ENCODE measurements at places on chromosomes 3 and 15. TPM values are rescaled to one million over a fixed set of nuclear protein-coding genes. Genes with fewer than 3 reads are reported as not detected.
A peak's percentile ranks its signal among the peaks of the same experiment; 100 is the strongest.

RAB11A gene
- 163 TPM for total RNA-seq

GRCh38 chr3:165984589-165984988 is 147.4 kb upstream of the BCHE start:
- DNase-seq: no peak

GRCh38 chr15:80932513-80932815 is 57.2 kb downstream of the MESD start:
- no peak for DNase-seq

RASGRP1 gene
- total RNA-seq: 94.7 TPM

ANXA2 gene
- 214 TPM for total RNA-seq

TJP1 gene
- not detected for total RNA-seq

FBXO40 gene
- not detected for total RNA-seq

DNA sequence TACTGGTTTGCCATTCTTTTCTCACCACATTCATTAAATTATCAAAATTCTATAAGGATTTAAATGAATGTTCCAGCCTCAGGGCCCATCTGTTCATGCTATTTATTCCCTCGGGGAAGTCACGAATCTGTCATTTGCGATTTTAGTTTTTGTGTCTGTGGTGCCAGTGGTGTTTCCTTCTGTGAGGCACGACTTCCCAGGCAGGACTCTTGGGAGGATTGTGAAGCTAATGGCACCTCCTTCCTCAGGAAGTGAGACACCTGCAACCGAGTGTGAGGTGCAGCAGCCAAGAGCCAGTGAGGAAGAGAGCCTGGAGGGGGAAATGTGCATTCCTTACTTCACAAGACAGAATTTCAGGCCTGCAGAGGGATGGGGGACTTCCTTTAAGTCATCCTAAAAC is 24.1 kb downstream of the SV2B start:
- DNase-seq: no peak

- DNase-seq: peak; percentile 65
Observed at GRCh38 chr15:39171944-39172368, 408.9 kb upstream of the THBS1 start.

GRCh38 chr3:58177747-58178527 is 32.8 kb downstream of the DNASE1L3 start:
- DNase-seq: peak; percentile 97

DNA sequence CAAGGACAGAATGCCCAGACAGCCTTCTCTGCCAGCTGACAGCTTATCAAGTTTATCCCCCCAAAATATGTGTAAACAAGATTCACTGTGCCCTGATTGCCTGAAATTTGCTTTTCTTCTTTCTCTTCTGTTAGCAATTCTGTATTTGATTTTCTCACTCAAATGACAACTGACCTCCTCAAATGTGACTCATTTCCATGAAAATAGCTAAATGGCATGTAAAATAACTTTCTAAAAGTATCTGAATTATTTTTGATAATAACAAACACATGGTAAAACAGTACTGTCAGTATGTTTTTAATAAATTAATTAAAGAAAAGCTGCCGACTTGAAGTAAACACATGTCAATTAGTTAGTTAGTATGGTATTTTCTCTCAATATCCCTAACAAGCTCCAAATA is 202.3 kb upstream of the STAC start:
- no peak for DNase-seq

FES gene
- total RNA-seq: 33.7 TPM

- peak; percentile 95 for DNase-seq
Observed at GRCh38 chr3:44976002-44976815, at the start of the genes EXOSC7 and ZDHHC3. Gene EXOSC7 (plus strand): TSS chr3:44976244. CDS start chr3:44976278, 34 bp downstream. Gene ZDHHC3 (minus strand): TSS chr3:44976174. CDS start chr3:44959436, 16,738 bp downstream.

GRCh38 chr3:168581771-168582225 is 486.1 kb upstream of the GOLIM4 start:
- DNase-seq: no peak

Measured in activated CD4-positive, alpha-beta T cell treated with anti-CD3 and anti-CD28 coated beads, Interleukin-2, amount 10 ng/mL, durations not matched to agents 24 days and 14 days (primary cell).